Activated CD8-positive, alpha-beta memory T cell treated with anti-CD3 and anti-CD28 coated beads, Interleukin-2, amount 10 ng/mL, durations not matched to agents 7 days and 5 days (primary cell): ENCODE measurements at places on chromosomes 1 and 21. TPM values are rescaled to one million over a fixed set of nuclear protein-coding genes. Genes with fewer than 3 reads are reported as not detected.

- no peaks in the 10 kb centered on the region for H3K4me1 ChIP-seq
- H3K27me3 ChIP-seq = no peaks in the 10 kb centered on the region
- DNase-seq = no peak
- H3K27ac ChIP-seq = no peak overlapping the region
- no peaks in the 10 kb centered on the region for H3K36me3 ChIP-seq
- no peak overlapping the region for H3K4me3 ChIP-seq
Observed at GRCh38 chr1:14149431-14149830, 449.1 kb upstream of the KAZN start.

The CDK11A gene
- total RNA-seq = 80.5 TPM

GRCh38 chr1:107965110-107965991 is at the start of gene VAV3:
VAV3 (minus strand) TSS chr1:107965180; CDS start chr1:107964869, 311 bp downstream.
- H3K27me3 ChIP-seq = peaks cover 10% of the 10 kb centered on the region
- H3K4me1 ChIP-seq = peaks cover 23% of the 10 kb centered on the region
- no peaks in the 10 kb centered on the region for H3K36me3 ChIP-seq

The FAM72D gene
- 20.0 TPM for total RNA-seq

- no peak overlapping the region for H3K27ac ChIP-seq
- no peak for DNase-seq
- H3K36me3 ChIP-seq = no peaks in the 10 kb centered on the region
- no peak overlapping the region for H3K4me3 ChIP-seq
- peaks cover 46% of the 10 kb centered on the region for H3K27me3 ChIP-seq
- peaks cover 8% of the 10 kb centered on the region for H3K4me1 ChIP-seq
Observed at GRCh38 chr1:202659974-202660373, 50.3 kb downstream of the SYT2 start.

DNA sequence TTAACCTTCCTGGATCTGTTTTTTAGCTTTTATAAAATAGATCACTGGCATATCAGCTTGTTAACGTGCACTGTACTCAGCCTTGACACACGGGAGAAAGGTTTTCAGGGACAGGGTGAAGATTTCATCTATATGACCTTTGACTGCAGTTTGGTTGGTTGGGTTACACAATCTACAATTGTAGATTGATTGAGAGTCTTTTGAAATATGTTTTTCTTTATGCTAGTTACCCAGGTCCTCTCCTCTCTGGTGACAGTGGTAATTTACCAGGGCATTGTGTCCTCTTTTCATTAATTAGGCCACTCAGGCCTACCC is 48.8 kb downstream of the DDR2 start:
- no peaks in the 10 kb centered on the region for H3K4me1 ChIP-seq
- H3K36me3 ChIP-seq = no peaks in the 10 kb centered on the region
- H3K27me3 ChIP-seq = no peaks in the 10 kb centered on the region
- H3K27ac ChIP-seq = no peak overlapping the region
- H3K4me3 ChIP-seq = no peak overlapping the region

The CRNN gene
- total RNA-seq = not detected

- no peak overlapping the region for H3K4me3 ChIP-seq
- H3K27me3 ChIP-seq = peaks cover 24% of the 10 kb centered on the region
- H3K4me1 ChIP-seq = peaks cover 11% of the 10 kb centered on the region
- no peak for DNase-seq
- no peak overlapping the region for H3K27ac ChIP-seq
Observed at GRCh38 chr1:70503358-70503757, 92.3 kb downstream of the CTH start.

DNA sequence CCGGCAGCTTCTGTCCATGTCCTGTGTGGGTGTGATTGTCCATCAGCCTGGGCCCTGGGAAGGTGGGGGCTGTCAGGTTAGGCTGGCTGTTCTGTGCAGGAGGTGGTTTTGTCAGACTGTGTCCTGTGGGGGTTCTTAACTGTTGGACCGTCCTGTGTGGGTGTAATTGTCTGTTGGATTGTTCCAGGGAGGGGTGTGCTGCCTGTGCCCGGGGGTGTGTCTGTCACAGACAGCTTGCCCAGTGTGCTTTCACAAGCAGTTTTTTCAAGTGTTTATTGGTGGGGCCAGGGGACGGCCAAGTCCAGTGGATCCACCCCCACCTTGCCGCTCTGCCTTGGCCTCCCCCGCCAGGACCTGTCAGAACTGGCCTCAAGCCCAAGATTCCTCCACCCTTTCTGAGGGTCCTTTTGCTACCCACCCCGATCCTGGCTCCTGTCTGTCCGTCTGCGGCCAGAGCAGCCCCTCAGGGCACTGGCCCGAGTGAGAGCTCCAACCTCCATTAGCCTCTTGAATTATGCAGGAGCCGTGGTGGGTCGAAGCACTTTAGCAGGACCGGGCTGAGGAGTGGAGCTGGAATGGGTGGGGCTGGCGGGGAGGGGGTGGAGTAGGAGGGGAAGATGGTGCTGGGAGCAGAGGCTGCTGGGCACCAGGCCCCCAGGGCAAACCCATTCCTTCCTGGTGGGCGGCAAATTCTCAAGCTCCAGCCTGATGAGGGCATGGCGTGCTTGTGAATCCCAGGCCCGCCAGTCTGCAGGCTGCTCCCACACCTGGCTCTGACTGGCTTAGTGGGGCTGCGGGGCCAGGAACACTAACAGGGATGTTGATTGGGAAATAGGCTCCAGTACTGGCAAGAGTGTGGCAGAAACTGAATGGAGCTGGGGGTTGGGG is 47.2 kb downstream of the PTPRF start:
- no peak overlapping the region for H3K4me3 ChIP-seq
- H3K4me1 ChIP-seq = peaks cover 10% of the 10 kb centered on the region
- H3K27me3 ChIP-seq = no peaks in the 10 kb centered on the region
- H3K27ac ChIP-seq = no peak overlapping the region
- DNase-seq = no peak
- no peaks in the 10 kb centered on the region for H3K36me3 ChIP-seq

GRCh38 chr1:244337839-244338238 is 113.9 kb downstream of the ADSS2 start:
- no peak overlapping the region for H3K27ac ChIP-seq
- DNase-seq = no peak
- H3K36me3 ChIP-seq = no peaks in the 10 kb centered on the region
- peaks cover 16% of the 10 kb centered on the region for H3K4me1 ChIP-seq

DNA sequence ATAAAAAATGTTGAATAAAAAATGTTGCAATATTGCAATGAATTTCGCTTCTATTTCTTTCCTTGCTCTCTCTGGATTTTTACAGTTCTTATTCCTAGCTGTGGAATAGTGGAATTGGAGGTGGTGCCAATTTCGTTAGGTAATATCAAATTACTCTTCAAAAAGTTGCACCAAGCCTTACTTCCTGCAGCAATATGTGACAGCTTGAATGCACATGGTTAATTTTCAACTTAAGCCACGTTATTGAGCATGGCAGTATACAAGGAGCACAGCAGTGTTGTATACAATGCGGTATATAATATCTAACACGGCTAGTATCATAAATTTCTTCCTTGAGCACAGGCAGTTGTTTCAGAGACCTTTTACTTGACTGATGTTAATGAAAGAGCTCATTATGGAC is 152.5 kb downstream of the NOS1AP start:
- H3K4me3 ChIP-seq = no peak overlapping the region
- H3K36me3 ChIP-seq = no peaks in the 10 kb centered on the region
- peaks cover 22% of the 10 kb centered on the region for H3K27me3 ChIP-seq
- no peak overlapping the region for H3K27ac ChIP-seq
- no peak for DNase-seq
- no peaks in the 10 kb centered on the region for H3K4me1 ChIP-seq
